Mucosa of gallbladder (tissue), 1 donor: ENCODE measurements at places on chromosomes 2 and 18. TPM values are rescaled to one million over a fixed set of nuclear protein-coding genes. Genes with fewer than 3 reads are reported as not detected.

KCNG3 gene
- total RNA-seq: 0.12 TPM

ZNF396 gene
- 3.3 TPM for total RNA-seq

DNA sequence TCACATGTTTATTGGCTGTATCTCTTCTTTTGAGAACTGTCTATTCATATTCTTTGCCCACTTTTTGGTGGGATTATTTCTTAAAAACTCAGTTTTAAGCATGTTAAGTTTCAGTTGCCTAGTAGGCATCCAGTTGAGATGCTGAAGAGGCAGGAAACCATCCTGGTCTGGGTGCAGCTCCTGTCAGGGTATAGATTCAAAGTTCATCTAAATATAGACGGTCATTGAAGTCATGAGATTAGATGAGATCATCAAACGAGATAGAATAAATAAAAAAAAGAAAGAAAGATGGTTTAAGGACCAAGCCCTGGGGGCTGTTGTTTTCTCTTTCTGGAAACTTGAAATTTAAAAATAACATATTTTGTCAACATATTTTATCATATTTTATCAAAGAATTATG is 9.2 kb upstream of the DNAH7 start:
- no peak for DNase-seq

DNA sequence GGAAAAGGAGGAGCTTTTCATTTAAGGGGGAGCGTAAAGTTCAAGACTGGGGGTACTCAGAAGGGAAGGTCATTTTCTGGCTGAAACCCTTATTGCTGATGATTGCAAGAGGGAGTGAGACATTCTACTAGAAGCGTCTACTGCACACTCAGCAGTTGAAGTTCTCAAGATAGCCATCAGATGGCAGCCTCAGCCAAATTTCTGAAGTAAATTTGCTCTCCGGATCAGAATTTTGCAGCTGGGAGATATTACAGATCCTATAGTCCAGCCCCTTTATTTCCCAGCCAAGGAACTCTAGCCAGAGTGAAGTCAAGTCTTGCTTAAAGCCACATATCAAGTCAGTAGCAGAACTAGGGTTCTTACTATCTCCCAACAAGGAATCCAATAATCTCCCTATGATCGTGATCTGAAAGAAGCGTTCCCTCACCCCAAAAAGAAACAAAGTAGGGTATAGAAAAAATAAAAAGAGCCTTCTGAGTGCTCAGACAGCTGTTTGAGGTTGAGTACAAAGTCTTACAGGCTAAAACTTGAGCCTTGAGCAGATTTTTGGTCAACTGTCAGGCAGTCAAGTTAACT is 24.0 kb downstream of the RAX start:
- DNase-seq: peak; percentile 52

DNA sequence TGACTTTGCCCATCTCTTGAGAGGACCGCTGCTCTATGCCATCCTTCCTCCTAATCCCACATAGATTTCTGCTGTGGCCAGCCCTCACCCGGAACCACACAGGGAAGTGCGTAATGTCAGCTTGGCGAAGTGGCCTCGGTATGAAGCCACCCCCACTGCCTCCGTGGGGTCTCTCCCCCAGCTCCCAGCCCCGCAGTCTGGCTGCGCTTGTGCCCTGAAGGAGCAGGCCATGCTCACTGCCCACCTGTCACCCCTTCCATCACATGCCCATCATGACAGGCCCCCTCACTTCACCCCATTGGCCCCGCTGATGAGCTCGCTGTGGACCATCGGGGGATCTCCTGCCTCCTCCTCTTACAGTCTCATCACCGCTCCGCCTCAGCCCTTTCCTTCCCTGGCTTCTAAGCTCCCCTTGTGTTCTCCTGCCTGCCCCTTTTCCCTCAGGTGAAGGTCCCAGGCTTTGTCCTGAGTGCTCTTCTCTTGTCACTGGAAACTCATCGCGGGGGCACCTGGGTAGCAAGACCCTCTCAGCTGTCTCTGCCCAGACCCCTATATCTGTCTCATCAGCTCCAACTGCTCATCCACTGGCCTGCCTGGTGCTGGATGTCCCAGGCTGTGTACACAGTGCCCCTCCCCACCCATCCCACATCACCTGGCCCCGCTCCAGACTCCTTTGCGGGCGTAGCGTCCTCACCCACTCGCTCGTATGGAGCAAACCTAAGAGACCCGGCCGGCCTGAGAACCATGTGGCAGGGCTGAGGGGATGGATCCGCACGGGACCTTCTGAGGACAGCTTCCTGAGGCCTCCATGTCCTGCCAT is 81.7 kb downstream of the GLI2 start:
- DNase-seq: no peak

DNA sequence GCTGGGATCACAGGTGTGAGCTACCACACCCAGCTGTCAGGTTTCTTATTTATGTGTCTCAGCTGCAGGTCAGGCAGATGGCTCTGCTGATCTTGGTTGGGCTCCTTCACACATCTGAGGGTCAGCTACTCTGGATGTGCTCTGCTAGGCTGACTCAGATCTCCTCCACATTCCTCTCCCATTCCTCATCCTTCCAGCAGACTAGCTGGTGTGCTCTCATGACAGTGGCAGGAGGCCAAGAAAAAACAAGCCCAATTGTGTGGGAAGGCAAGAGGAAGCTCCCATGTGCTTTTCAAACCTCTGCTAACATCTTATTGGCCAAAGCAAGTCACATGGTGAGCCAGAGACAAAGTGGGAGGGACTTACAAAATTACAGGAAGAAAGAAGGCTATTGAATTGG is 11.7 kb upstream of the MSH6 start:
- DNase-seq: no peak
